ENCODE measurements at places on chromosomes 11 and 22.

DNA sequence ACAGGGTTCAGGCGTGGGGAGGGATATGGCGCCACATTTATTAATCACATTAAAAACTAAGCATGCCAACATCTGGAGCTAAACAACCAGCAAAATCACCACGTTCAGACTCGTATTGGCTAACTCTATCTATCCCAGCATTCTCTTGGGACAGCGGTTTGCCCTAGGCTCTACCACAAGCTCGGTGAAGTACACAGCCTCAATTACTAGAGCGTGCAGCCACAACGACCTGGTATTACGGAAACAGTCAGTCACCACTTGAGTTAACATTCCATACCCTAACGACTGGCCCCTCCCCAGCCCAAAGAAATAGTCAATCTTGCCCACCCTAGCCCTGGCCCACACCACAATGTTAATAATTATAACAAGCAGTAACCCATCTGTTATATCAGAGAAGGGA, 32.1 kb downstream of the APOL5 start:
- DNase-seq: no peak

DNA sequence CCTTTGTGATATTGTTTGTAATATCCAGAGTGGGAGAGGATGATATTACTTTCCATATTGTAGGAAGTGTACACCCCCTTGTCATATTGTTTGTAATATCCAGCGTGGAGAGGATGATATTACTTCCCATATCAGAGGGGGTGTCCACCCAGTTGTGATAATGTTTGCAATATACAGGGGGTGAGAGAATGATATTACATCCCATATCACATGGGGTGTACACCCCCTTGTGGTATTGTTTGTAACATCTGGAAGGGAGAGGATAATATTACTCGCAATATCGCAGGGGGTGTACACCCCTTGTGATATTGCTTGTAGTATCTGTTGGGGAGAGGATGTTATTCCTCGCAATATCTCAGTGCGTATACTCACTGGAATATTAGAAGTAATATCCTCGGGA, 61.5 kb downstream of the PRSS23 start:
- DNase-seq: no peak

DNA sequence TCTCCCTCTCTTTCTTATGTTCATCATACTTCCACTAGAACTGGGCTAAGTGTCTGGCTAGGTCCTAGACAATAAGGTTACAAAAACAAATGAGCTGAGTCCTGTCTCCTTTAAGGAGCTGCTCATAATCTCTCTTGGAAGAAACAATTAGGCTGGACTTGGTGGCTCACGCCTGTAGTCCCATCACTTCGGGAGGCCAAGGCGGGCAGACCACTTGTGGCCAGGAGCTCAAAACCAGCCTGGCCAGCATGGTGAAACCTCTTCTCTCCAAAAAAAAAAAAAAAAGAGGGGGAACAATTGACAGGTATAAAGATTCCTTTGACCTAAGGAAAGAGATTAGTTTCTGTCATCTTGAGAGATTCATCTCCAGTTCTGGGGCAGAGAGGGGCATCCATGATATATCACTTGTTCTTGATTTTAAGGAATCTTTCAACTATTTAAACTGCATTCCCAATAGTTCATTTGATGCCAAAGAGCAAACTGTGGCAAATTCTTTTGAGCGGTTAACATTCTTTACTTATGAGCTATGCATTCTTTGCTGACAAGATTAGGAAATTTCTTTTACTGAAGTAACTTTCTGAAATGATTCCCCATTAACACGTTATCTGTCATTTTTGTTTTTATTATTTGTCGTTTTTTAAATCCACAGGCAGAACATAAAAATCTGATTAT, 125.5 kb downstream of the C11orf87 start:
- no peak for DNase-seq

DNA sequence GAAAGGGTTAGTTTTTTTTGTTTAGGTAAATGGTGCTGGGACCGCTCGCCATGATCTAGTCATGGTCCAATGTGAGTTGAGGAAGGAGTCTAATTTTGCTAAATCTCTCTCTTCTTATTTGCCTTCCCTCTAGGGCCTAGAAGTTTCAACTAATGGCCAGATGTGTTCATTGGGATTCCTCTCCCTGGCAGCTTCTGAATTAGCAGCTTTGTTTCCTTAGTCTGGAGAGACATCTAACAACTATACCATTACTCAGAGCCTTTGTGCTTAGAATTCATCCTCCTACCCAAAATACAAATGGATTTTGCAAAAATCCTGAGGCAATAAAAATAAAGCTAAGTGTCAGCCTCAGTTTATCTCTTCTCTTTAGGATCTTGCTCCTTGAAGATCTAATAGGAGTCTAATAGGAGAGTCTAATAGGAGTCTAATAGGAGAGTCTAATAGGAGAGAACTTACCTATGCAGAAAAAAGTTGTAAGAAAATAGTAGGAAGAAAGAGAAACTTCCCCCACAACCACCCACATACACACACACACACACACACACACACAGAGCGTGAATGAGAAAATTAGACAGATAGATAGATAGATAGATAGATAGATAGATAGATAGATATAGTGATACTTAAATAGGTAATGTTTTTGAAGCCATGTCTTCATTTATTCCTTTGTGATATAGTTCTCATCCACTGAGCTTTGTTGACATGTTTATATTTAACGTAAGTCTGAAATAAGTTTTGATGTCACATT, 980.5 kb upstream of the CNTN5 start:
- no peak for DNase-seq

DNA sequence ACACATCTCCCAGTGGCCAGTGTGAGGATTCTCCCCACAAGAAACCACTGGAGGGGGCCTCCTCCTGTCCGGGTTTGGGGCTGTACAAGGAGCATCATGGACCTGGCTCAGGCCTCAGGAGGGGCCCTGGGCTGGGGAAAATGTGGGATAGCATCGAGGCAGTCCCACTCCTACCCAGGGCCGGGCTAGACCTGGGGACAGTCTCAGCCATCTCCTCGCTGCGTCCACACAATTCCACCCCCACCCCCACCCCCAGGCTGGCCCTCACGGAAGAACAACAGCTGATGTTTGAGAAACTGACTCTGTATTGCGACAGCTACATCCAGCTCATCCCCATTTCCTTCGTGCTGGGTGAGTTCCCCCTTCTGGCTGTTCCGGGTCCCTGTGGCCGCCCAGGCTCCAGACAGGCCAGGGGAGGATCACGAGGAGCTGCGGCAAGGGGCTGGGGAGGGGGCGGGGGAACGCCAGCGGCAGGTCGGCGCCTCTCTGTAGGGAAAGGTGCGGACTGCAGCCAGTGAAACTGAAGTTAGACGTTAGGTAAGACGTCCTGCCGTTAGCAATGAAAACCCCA, 4.8 kb downstream of the BEST1 start:
- no peak for DNase-seq

DNA sequence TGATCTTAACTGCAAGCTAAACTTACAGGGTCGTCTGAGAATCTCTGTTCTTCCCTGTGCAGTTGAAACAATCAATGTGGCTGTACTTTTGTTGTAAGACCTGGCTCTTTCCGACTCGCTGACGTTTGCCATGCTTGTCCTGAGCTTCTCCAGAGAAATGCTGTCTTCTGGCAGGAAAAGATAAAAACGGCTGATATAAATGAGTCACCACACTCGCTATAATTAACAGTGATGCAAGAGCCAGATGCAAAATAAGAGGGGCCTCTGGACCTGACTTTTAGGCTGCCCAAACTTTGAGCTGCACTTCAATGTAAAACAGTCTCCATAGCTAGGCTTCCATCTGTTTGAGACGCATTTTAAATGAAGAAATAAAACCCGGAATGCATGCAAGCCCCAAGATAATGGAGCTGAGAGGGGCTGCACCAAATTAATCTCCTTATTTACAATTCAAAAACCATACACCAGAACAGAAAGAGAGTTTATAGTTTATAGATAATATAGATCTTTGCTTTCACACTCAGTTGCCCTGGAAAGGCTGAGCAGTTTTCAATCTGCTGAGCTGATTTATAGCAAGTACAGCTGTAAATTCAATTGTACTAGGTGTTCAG, 48.5 kb downstream of the WT1 start:
- DNase-seq: no peak

- no peak for DNase-seq
These were observed 81.5 kb upstream of the PPARA start for GRCh38 chr22:46068593-46069491.

- no peak for DNase-seq
These were observed 193.0 kb upstream of the SNX19 start for GRCh38 chr11:131109257-131109656.

- DNase-seq: no peak
These were observed 803.2 kb upstream of the CCDC90B start for GRCh38 chr11:84089072-84090057.

GRCh38 chr11:71209181-71209580, 43.2 kb downstream of the SHANK2 start:
- DNase-seq: no peak

- DNase-seq: no peak
These were observed 463.0 kb downstream of the NTM start for GRCh38 chr11:131833366-131833765.

- no peak for DNase-seq
These were observed 42.5 kb downstream of the LMO1 start for GRCh38 chr11:8221046-8221723.

GRCh38 chr11:1070594-1071462, 3.8 kb upstream of the MUC2 start:
- DNase-seq: no peak

DNA sequence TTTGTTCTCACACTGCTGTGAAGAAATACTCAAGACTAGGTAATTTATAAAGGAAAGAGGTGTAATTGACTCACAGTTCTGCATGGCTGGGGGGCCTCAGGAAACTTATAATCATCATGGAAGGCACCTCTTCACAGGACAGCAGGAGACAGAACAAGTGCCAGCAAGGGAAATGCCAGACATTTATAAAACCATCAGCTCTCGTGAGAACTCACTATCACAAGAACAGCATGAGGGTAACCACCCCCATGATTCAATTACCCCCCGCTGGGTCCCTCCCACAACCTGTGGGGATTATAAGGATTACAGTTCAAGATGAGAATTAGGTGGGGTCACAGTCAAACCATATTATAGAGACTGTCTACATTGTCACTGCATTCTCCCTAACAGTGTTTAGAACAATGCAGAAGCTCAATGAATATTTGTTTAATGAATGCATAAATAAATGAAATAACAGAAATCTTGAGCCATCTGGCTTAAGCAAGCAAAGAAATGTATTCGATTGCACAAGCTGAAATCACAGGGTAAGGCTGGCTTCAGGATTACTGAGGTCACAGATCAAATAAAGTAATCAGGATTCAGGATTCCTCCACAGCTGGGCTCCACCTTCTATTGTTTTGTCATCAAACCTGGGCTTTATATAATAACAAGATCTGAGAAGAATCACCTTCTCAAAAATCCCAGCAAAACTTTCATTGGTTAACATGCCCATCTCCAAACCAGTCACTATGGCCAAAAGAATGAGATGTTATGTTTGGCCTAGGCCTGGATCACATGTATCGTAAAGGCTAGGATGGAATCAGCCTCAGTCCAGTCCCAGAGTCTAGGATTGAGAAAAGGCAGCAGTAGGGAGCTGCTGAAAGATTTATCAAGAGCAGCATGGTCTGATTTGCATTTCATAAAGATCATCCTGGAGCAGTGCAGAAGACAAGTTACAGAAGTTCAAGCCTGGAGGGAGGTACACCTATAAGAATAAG, 137.8 kb upstream of the UBASH3B start:
- no peak for DNase-seq

GRCh38 chr11:92317721-92318120, 93.1 kb downstream of the FAT3 start:
- DNase-seq: no peak

- DNase-seq: no peak
These were observed 102.1 kb downstream of the RASSF10 start for GRCh38 chr11:13110929-13111812.

- no peak for DNase-seq
These were observed 59.4 kb downstream of the PPFIBP2 start for GRCh38 chr11:7573193-7573557.

DNA sequence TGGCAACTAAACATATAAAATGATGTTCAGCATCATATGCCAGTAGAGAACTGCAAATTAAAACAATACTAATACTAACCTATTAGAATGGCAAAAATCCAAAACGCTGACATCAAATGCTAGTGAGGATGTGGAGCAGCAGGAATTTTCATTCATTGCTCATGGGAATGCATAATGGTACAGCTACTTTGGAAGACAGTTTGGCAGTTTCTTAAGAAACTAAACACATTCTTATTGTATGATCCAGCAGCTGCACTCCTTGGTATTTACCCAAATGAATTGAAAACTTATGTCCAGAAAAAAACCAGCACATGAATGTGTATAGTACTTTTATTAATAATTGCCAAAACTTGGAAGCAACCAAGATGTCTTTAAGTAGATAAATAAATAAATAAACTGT, 258.0 kb downstream of the TENM4 start:
- no peak for DNase-seq

GRCh38 chr11:108807262-108807661, 142.4 kb downstream of the DDX10 start:
- no peak for DNase-seq

- no peak for DNase-seq
These were observed 614 bp downstream of the ANO3 start for GRCh38 chr11:26332572-26332915.

GRCh38 chr11:106137061-106137460, 59.6 kb downstream of the AASDHPPT start:
- no peak for DNase-seq

GRCh38 chr11:1201395-1202153, 21.3 kb upstream of the MUC5B start:
- no peak for DNase-seq

DNA sequence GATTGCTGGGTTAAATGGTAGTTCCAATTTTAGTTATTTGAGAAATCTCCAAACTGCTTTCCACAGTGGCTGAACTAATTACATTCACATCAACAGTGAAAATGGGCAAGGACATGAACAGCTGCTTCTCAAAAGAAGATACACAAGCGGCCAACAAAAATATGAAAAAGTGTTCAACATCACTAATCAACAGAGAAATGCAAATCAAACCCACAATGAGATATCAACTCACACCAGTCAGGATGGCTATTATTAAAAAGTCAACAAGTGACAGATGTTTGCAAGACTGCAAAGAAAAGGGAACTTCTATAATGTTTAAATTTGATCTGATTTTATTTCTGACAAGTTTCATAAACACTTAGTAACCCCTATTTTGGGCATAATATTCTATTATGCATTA, 537.5 kb downstream of the DLG2 start:
- DNase-seq: no peak

GRCh38 chr11:129972611-129973010, 30.0 kb downstream of the PRDM10 start:
- no peak for DNase-seq

DNA sequence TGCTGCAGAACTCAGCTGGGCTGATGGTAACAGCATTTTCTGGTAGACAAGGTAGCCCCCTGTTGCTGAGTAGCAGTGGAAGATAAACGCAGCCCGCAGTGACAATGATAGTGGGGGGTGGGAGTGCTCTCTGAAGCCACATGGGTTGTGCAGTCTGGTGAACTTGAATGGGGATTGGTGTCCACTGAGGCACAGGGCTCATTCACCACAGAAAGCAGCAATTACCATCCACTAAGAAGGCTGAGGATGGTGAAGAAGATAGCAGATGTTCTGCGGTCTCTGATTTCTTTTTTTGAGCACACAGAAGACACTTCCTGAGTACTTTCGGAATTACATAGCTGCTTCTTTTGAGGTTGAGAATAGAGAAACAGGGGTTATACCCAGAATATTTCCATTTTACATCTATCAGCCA, 150.3 kb downstream of the LRRC4C start:
- DNase-seq: no peak

- DNase-seq: no peak
These were observed 2.5 kb upstream of the ZDHHC8 start for GRCh38 chr22:20128902-20129746.

GRCh38 chr11:15610881-15611280, 496.2 kb downstream of the INSC start:
- no peak for DNase-seq

Data from stimulated activated effector memory CD8-positive, alpha-beta T cell treated with anti-CD3 and anti-CD28 coated beads, Interleukin-12 subunit alpha, Interleukin-12 subunit beta, amount 100 ng/mL, for 72 hours (primary cell).